Brain microvascular endothelial cell (primary cell): ENCODE measurements at places on chromosomes 7 and 10.
A peak's percentile ranks its signal among the peaks of the same experiment; 100 is the strongest.

- DNase-seq = no peak
Observed at GRCh38 chr10:132412316-132413192, 15.6 kb downstream of the PWWP2B start.

DNA sequence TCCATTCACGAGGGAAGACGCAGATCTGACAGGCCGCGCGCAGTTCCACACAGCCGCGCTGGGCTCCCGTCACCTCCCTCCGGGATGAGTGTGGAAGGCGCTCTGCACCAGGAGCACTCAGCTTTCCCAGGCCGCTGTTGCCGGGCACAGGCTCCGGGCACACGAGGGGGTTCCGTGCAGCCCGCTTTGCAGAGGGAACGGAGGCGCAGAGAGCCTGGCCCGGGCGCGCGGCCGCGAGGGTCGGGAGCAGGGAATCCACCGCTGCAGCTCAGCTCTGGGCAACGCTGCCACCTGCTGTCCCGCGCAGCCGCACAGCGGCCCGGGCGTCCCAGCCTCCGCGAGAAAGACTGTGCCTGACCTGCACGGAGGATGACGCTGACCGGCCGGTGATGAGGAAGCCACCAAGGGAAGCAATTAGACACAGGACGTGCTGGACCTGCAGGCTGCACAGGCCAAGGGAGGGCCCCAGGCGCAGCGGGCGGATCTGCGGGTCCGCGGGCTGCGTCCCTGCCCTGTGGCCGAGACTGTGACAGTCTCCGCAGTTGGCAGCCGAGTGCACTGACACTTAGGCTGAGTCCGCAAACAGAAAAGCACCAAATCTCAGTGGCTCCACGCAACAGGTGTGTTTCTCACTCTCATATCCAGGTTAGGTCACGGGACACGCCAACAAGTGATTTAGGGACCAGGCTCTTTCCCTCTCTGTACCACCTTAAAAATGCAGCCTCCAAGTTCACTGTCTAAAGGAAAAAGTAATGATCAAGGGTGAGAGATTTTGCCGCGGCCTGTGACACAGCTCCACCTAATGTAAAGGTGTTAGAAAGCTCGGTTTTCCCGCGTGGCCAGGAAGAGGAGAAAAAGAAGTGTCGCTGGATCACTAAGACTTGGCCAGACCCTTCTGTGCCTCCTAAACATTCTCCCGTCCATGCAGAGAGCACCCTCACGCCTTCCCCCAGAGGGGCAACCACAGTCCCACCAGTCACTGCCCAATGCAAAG is 94.5 kb downstream of the SEC61G start:
- peak; percentile 10 for DNase-seq

- peak; percentile 11 for DNase-seq
Observed at GRCh38 chr10:62638062-62638477, 166.4 kb upstream of the ADO start.

DNA sequence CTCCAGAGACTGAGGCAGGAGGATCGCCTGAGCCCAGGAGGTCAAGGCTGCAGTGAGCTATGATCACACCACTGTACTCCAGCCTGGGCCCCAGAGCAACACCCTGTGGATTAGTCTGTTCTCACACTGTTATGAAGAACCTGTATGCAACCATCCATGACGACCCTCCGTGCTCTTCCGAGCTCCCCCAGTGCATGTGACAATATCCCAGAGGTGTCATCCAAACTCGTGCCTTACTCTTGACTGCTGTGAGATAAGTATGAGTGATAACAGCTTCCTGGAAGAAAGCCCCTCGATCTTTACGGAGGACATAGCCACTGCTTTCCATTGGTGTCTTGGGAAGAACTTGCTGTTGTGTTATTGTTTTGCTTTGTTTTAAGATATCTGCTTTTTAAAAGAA is 591.9 kb downstream of the GALNT17 start:
- DNase-seq = no peak

DNA sequence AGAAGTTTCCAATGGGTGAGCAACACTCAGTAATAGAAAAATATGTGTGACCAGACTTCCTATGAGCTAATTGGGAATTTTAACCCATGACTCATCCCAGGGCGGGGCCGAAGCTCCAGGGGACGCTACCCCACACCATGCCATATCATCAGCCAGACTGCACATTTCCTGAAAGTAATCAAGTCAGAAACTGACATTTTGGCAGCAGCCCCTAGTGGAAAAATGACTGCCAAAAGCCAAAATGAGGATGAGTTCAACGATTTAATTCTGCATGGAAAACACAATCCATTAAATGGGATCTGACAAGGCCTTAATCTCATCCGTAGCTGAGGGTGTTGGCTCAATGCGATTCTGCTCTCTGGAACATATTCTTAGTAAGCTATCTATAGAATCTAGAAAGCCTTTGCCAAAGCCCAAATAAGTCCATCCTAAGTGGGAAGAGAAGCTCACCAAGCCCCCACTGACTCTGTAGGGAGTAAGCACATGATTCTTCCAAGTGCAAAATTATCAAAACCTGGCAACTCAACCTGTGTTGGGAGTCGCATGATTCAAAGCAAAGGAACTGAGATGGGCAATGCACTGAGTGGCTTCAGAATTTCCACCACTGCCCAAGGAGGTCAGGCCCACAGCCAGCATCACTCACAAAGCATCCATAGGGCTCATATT is 93.1 kb upstream of the PDE1C start:
- DNase-seq = peak; percentile 94

GRCh38 chr10:11603741-11604140 is 7.7 kb downstream of the USP6NL start:
- DNase-seq = no peak

DNA sequence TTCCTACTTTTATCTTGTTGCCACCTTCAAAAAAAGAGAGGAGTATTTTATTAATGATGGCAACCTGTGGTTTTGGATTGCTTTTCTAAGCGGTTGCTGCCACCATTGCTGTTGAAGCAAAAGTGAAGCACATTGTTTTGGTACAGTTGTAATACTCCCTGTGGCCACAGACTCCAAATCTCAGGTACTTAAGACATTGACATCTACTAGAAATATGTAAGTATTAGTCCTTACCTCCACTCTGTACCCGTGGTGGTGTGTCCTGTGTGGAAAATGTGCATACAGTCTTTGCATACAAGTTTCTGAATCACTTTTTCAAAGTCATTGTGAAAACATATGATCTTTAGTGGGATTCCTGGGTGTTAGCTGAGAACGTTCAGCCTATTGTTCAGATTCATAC is 85.7 kb downstream of the ANLN start:
- no peak for DNase-seq

DNA sequence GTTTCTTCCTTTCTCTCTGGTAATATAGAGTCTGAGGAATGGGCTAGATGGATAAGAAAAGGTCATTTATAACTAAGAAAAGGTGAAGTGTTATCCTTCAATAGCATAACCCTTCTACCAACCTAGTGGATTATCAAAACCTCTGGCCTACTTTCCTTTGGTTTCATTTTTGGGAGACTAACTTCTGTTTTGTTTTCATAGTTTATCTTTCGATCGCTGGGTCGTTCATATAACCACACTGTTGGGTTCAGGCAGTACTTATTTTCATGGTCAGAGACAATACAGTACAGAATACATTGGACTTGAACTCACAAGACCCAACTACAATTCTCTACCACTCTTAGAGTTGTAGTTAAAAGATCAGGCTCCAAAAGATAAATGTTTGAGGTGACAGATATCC is 86.5 kb downstream of the UBE2H start:
- no peak for DNase-seq

- no peak for DNase-seq
Observed at GRCh38 chr10:123909426-123909825, 17.8 kb upstream of the CPXM2 start.

- DNase-seq = no peak
Observed at GRCh38 chr10:71747551-71748523, 25.5 kb downstream of the VSIR start.

DNA sequence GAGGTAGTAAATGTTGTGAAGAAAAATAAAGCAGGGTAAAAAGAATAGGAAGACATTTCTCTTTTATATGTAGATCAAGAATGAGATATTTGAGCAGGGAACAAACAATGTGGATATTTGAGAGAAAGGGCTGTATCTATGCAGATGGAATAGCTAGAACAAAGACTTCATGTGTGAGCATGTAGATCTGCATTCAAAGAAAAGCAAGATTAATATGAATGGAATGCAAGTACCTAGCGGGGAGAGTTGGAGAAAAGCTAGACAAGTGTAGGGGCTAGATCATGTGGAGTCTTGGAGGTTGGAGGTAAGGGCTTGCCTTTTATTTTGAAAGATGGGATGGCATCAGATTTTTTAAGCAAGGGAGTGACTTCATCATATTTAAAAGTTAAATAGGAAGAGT is 27.1 kb downstream of the SHOC2 start:
- DNase-seq = no peak

- no peak for DNase-seq
Observed at GRCh38 chr10:82468453-82468852, 593.5 kb downstream of the NRG3 start.

GRCh38 chr10:68087685-68088401 is 12.8 kb upstream of the HERC4 start:
- no peak for DNase-seq

DNA sequence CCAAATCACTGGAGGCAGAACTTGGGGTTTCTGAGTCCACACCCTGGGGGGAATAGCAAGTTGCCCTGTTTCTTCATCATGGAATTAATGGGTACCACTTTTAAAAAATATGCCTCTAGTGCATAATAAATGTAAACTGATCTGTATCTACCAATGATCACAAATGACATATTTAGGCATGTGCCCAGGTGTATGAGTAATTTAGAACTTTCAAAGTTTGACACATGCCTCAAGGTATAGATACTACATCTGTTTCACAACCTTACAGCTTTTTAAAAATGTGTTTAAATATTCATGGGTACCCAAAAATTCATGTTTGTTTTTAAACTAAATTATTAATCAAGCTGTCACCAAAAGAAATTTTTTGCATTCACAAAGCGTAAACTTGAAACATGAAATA is 226.0 kb downstream of the KIAA1217 start:
- DNase-seq = no peak

- DNase-seq = no peak
Observed at GRCh38 chr10:85888004-85888403, 478.6 kb downstream of the GRID1 start.

GRCh38 chr7:30162133-30162532 is 27.3 kb downstream of the MTURN start:
- DNase-seq = no peak

DNA sequence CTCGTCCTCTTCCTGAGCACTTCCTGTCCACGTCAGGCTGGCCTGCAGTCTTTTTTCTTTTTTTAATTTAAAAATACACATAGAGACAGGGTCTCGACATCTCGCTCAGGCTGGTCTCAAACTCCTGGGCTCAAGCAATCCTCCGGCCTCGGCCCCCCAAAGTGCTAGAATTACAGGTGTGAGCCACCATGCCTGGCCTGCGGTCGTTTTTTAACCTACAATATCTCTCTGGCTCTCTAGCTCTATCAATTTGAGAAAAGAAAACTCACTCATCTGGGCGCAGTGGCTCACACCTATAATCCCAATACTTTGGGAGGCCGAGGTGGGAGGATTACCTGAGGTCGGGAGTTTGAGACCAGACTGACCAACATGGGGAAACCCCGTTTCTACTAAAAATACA is 4.0 kb upstream of the OAT start:
- no peak for DNase-seq

GRCh38 chr7:49398746-49399145 is 374.7 kb upstream of the VWC2 start:
- no peak for DNase-seq

DNA sequence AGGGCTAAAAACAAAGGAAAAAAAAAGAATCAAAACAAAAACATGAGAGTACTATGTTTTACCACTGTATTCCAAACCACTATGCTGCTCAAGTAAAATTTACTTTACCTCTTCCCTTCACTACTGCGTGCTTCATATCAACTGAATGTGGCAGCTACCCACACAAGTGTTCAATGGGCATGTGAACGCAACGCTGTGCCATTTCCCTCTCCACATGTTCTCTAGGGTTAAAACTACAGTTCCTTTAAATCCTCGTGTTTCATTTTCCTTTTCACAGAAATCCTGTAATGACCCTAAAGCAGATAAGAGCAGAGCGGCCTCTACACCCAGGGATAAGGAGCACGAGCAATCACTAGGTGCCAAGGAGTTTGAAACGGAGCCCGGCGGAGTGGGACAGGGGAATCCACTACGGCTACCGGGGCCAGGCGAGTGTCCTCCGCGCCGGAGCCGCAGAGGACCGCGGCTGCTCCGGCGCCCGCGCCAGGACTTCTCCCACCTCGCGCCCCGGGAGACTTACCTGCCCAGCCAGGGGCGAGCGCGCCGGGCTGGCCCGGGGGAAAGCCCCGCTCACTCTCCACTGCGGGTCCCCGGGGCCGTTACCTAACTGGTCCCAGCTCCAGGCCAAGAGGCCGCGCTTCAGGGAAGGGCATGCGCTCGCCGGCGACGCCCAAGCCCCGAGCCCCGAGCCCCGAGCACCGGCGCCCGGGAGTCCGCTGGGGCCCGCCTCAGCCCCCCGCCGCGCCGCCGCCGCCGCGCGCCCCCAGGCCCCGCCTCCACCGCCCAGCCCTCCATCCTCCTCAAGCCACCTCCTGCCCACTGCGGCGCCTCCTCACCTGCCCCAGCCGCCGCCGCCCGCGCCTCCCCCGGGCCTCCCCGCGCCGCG is 711 bp downstream of the NAMPT start:
- DNase-seq = peak; percentile 12

DNA sequence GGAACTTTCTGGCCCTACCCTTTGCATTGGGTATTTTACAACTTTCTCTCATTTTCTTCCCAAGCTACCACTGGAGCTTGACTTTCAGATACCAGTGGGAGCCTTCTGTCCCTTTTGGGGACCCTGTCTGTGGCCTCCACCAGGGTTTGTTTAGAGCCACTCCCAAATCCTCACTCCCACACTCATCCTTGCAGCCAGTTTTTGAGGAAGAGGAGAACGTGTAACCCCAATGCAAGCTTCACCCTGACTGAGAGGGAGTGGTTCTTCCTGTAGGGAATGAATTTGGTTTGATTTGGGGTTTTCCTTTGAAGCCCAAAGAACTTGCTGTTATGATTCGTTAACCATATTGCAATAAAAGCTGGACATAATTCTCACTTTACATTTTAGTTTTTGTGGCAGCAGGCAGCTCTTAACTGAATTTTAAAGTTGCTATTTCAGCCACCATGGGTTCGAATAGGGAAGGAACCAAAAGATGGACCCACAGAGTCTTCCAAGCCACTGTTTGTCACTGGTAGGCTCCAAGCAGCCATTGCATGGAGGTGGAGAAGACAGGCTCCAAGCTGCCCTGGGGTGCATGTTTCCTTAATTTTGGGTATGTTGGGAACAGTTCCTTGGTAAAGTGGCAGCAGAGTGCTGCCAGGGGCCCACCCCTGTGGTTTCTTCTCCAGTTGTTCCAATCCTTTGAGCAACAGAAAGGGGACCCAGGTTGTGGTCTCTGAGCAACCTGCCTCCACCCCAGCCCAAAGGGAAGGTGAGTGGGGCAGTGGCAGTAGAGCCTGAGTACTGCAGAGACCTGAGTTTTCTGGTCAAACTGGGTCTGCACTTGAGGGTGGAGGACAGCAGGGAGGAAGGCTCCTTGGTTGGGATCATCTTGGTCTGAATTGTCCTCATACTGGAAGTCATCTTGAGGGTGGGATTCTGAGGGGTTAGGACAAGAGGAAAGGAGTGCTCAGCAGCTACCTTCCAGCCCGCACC is 5.1 kb downstream of the EVX1 start:
- DNase-seq = no peak
